ENCODE measurements at places on chromosomes 3 and 15.

DNA sequence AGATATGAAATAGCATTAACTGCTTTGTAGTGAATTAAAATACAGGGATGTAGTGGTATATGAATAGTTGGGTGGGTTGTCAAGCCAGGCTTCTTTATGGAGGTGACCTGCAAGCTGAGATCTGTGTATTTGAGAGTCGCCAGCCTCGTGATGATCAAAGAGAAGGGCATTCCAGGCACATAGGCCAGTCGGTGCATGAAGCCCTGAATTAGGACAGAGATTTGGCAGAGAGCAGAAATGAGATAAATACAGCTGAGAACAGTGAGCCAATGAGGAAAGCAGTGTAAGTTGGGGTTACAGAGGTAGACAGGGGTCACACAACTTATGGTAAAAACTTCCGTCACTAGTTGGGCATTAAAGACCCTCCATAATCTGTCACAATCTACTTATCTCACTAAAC is 641.9 kb downstream of the OTOL1 start:
- DNase-seq = no peak

DNA sequence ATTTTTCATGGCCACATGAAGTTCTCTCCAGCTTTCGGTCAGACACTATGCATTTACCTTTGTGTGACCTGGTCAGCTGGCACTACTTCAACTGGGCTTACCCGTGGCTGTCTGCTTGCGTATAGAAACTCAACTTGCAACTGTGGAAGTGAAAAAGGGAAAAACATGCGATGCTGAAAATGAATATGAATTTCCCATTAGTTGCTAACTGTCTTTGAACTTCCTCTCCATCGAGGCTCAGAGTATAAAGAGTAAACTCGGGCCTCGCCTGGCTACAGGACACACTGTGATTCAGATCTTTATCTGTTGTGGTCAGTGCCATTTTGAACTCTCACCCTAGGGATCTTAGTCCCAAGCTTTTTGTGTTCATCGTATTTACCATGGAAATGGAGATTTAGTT is 26.8 kb downstream of the NFKBIZ start:
- DNase-seq = no peak

- no peak for DNase-seq
These were observed 9.1 kb upstream of the DIS3L start for GRCh38 chr15:66284271-66284670.

DNA sequence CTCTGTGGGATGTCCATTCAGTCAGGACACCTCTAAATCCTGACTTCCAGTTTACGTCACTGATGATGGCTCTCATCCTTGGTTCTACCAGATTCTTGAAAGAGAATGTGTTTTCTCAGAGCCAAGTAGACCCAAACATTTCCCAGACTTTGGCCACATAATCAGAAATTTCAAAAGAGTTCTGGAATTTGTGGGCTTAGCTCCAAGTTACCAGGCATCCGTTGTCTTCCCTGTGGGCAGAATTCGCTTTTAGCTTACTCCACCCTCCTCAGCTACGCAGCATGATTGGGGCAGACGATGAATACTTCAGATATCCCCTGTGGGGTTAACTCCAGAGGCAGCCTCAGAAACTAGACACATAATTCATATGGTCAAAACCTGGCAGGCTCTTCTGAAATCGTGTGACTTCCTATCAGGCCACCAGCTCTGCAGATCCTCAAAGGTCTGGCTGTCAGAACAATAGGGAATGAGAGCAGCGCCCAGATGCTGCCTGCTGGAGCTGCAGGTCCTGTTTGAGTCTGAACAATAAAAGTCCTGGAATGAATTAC is 30.6 kb downstream of the CRTC3 start:
- DNase-seq = no peak

DNA sequence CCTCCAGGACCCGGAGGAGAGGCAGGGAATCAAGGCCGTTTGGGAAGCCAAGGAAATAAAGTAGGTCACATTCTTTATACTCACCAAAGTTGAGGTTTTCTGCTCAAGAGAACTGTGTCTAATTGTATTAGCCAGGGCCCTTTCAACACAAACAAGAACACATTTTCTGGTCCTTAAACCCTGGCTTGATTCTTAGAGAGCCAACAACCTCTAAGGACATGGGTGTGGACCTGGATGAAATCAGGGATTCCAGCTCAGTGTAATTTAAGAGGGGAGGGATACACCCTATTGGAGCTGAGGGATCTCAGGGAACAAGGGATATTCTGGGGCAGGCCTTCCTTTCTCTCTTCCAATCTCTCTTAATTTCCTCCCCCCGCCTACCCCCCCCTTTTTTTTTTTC is 104.8 kb downstream of the COL6A6 start:
- DNase-seq = no peak

- peak; percentile 24 for DNase-seq
These were observed 478.0 kb upstream of the ARRDC4 start for GRCh38 chr15:97482521-97482920.

DNA sequence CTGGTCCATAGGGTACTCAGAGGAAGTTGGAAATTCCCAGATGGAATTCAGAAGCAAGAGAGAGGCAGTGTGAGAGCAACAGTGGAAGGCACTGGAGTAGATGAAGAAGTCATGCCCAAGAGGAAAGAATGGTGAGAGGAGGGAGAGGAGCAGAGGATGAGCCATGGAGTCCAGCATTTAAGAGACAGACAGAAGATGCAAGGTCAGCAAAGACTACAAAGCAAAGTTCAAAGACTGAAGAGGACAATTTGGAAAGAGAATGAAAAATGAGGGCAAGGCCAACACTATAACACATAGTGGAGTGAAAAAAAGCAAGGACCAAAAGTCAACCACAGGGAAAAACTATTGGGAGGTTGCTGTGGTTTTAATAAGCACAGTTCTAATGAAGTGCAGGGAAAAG is 178.7 kb downstream of the SSR3 start:
- no peak for DNase-seq

GRCh38 chr3:105503191-105503593 is 136.5 kb downstream of the ALCAM start:
- DNase-seq = no peak

- no peak for DNase-seq
These were observed 98.8 kb upstream of the TNFAIP8L3 start for GRCh38 chr15:51193526-51193925.

- no peak for DNase-seq
These were observed 332.3 kb downstream of the FOXP1 start for GRCh38 chr3:71251156-71251775.

- no peak for DNase-seq
These were observed 21.3 kb upstream of the PLCH1 start for GRCh38 chr3:155766206-155766605.

DNA sequence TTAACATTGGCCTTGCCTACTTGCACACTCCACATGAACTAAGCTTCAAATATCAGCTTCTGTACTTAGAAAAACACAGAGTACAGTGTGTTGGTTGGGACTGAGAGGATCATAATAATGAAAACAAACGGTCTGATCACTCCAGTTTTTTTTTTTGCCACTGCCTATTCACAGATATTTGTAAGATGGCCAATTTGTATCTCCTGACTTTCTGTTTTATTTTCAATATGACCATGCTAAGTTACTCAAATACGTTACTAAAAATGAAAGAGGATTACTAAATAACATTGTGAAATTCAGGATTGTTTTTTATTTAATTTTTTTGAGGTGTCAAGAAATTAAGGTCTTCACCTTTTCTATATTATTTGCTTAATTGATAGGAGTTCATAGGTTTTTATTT is 595.1 kb downstream of the TUSC7 start:
- no peak for DNase-seq

- DNase-seq = no peak
These were observed 16.9 kb downstream of the CD47 start for GRCh38 chr3:108073764-108074431.

- no peak for DNase-seq
These were observed 231.0 kb downstream of the ITPR1 start for GRCh38 chr3:4724051-4724629.

DNA sequence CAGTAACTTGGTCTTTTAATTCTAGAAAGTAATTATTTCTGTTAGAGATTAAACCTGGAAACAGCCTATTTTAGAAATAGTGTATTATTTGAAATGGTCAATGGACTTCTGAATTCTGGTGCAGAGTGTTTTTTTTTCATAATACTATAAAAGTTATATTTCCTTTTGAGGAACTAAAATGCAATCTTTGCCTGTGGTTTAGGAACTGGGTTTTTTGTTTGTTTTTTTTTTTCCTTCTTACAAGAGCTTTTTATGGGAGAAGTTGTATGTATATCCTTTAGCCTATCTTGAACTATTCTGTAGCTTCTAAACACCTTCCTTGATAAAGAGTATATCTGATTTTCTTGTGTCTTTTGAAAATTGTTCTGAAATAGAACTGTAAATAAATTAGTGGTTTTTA is 88.3 kb downstream of the ARIH1 start:
- no peak for DNase-seq

DNA sequence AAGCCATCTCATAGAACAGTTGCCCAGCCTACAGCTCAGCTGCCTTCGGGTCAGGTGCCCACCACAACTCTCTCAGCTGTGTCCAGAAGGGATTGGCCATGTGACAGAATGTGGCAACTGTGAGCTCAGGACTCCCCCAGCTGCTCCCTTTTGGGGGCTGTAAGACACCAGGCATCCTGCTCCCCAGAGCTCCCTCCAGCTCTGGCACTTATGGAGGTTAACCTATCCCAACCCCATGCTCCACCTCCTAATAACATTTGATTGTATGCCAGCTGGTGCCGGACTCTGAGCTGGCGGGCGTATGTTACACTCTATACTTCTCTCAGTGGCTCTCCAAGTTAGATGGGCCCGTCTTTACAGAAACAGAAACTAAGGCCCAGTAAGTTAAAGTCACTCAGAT is 222.8 kb downstream of the FAM43A start:
- DNase-seq = no peak

GRCh38 chr3:69805491-69805890 is 66.2 kb downstream of the MITF start:
- DNase-seq = no peak

- peak; percentile 85 for DNase-seq
These were observed 4.2 kb downstream of the ACOX2 start for GRCh38 chr3:58532794-58533220.

- DNase-seq = peak; percentile 62
These were observed 2.5 kb upstream of the RPP25 start for GRCh38 chr15:74958908-74959585.

DNA sequence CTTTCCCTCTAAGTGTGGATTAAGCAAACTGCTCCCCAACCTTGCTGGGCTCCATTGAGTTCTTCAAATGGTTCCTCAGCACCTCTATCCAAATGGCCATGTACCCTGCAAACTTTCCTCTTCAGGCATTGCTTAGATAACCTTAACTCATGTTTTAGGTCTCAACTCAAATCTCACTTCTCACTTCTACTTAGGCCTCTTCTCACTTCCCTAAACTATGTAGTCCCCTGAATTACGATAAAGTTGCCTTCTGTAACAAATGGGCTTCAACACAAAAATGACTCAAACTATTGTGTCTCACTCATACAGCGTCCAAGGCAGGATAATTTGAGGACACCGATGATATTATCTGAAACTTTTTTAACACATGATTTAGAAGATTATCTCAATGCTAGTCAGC is 62.4 kb upstream of the STAC start:
- DNase-seq = no peak

DNA sequence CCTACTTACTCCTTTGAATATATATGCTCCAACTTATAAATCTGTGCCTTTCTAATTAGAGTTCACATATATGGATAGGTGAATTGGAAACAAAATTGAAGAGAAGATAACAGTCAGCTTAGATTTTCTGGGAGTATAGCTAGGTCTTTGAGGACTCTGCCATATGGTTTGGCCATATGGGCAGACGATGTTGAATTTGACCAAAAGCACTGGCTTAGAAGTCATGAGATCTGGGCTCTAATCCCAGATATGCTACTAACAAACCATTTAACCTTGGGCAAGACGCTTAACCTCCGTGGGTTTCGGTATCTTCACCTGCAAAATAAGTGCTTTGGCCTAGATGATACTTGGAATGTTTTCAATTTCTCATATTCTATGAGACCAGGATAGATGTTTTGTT is 154.1 kb downstream of the LSAMP start:
- no peak for DNase-seq

DNA sequence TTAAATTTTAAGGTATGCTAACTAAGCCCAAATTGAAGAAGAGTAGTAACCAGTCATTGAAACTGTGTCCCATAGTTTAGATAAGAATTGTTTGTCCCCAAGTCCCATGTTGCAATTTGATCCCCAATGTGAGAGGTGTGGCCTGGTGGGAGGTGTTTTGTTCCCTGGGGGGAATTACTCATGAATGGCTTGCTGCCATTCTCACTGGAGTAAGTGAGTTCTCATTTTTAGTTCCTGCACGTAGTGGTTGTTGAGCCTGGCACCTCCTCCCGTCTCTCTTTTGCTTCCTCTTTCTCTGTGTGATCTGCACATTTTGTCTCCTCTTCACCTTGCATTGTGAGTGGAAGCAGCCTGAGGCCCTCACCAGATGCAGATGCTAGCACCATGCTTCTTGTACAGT is 1271.0 kb downstream of the NSUN3 start:
- DNase-seq = no peak

DNA sequence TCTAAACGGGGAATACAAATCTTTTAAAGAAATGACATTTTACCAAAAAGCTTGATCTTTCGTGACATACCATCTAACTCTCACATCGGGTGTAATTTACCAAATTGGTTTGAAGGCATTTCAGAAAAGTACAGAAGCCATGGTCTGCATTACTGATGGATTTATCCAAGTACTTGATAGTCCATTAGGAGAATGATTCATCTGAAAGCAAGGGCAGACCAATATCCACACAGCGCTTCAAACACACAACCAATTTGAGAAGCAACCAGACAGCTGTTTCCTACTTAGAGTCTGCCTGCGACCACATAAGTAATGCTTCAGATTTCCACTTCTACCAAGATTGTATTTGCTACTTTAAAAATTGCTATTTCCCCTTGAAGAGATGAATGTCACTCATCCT is 697.6 kb upstream of the ALCAM start:
- DNase-seq = no peak

DNA sequence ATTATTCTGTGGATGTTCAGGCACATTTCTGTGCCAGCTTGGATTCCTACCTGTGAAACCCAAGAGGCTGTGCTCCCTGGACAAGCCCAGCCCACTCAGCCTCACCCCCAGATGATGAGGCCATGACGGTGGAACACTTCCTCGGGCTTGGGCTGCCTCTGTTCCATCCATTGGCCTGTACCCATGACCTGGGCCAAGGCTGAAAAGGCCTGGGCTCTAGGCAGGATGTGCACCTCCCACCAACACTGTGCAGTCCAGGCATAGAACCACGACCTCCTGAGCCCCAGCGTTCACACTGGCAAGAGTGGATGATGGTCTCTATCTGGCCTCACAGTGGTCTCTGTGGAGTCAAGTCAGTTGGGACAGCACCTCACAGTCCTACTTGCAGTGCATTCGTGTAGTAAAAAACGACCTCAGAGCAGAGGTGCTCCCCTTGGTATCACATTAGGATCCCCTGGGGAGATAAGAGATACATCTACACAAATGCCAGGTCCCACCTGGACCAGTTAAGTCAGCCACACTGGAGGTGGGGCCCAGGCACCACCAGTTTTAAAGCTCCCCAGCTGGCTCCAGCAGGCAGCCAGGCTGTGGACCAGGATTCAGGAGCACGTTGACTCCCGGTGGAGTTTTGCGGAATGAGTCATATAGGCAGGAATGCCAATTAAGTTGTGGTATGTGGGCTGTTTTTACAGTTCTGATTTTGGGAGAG is 39.0 kb upstream of the IGF1R start:
- DNase-seq = no peak
